ENCODE measurements at places on chromosomes 7 and 10. TPM values are rescaled to one million over a fixed set of nuclear protein-coding genes. Genes with fewer than 3 reads are reported as not detected.

The FAM237B gene
- total RNA-seq: not detected

The NPC1L1 gene
- 0.10 TPM for total RNA-seq

The PSD gene
- 22.5 TPM for total RNA-seq

The ZEB1 gene
- total RNA-seq: 32.3 TPM

The PHYH gene
- 35.6 TPM for total RNA-seq

The RET gene
- total RNA-seq: 3.3 TPM

The CNOT4 gene
- 20.9 TPM for total RNA-seq

The VIPR2 gene
- 0.37 TPM for total RNA-seq

The C7orf33 gene
- not detected for total RNA-seq

DNA sequence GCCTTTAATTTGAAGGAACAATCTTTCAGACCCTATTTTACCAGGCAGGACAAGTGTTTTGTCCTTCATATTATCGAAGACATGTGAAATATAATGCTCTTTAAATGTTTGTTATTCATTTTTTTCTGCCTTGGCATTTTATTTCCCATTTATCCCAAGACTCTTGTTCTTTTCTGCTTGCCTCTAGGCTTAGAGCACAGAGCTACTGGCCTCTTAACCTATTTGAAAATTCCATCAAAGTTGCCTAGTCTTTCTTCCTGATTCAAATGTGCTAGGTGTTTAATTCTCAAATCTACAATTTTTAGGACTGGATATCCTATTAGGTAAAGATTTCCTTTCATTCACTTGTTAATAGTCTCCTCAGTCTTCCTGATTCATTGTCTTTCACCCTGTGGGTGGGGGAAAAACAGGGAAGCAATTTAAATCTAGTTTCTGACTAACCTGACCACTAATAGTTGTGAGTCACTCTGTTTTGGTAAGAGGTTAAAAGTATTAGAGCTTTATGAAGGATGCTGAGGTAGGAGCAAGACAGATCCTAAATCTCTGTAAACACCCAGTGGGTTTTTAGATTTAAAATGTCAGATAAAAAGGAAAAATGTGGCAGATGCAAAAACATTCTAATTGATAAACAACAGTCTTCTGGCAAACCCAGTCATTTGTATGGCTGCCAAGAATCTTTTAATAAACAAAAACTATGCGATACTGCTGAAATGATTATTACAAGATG, 1.5 kb downstream of the LIPK start:
- no peaks in the 10 kb centered on the region for H3K36me3 ChIP-seq
- H3K4me1 ChIP-seq: no peaks in the 10 kb centered on the region
- no peaks in the 10 kb centered on the region for H3K27me3 ChIP-seq
- H3K27ac ChIP-seq: no peak overlapping the region
- DNase-seq: no peak

DNA sequence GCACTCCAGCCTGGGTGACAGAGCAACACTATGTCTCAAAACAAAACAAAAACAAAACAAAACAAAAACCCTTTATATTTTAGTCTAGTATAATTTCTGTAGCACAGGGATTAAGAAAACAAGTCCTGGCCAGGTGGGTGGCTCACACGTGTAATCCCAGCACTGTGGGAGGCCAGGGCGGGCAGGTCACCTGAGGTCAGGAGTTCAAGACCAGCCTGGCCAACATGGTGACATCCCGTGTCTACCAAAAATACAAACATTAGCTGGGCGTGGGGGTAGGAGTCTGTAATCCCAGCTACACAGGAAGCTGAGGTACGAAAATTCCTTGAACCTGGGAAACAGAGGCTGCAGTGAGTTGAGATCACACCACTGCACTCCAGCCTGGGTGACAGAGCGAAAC, 23.2 kb upstream of the ASL start:
- H3K4me3 ChIP-seq: no peak overlapping the region
- H3K36me3 ChIP-seq: no peaks in the 10 kb centered on the region
- H3K27ac ChIP-seq: no peak overlapping the region

GRCh38 chr7:34338961-34339526, 319.0 kb upstream of the NPSR1 start:
- no peak overlapping the region for H3K4me3 ChIP-seq
- no peaks in the 10 kb centered on the region for H3K4me1 ChIP-seq
- H3K36me3 ChIP-seq: no peaks in the 10 kb centered on the region
- no peaks in the 10 kb centered on the region for H3K27me3 ChIP-seq
- no peak for DNase-seq
- no peak overlapping the region for H3K27ac ChIP-seq

- H3K27me3 ChIP-seq: no peaks in the 10 kb centered on the region
- H3K36me3 ChIP-seq: no peaks in the 10 kb centered on the region
- no peaks in the 10 kb centered on the region for H3K4me1 ChIP-seq
Measured at GRCh38 chr10:80122746-80123145, 9.8 kb upstream of the PLAC9 start.

DNA sequence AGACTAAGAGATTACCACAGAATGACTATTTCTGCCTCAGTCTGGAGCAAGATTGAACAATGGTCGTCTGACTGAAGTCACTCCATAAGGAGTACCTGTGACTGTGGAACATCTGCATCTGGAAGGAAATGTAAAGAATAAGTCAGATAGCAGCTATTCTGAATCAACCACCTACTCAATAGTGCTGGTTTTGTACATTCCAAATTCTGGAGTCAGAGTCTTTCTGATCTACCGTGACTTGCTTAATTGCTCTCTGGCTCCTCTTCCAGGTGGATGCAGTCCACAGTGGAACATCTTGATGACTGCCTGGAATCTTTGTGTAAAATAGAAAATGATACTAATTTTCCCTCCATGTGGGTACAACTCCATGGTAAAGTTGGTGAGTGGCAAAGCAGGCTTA, 156.3 kb upstream of the SEMA3C start:
- H3K36me3 ChIP-seq: no peaks in the 10 kb centered on the region
- no peak overlapping the region for H3K4me3 ChIP-seq
- no peaks in the 10 kb centered on the region for H3K27me3 ChIP-seq
- H3K4me1 ChIP-seq: no peaks in the 10 kb centered on the region
- no peak for DNase-seq

- peak overlapping the region; percentile 86 for H3K27ac ChIP-seq
- no peak for DNase-seq
Measured at GRCh38 chr10:11610166-11610825, 1.2 kb downstream of the USP6NL start.

GRCh38 chr7:98797150-98797549, 72.7 kb downstream of the TMEM130 start:
- H3K4me3 ChIP-seq: no peak overlapping the region
- H3K36me3 ChIP-seq: no peaks in the 10 kb centered on the region
- H3K27me3 ChIP-seq: no peaks in the 10 kb centered on the region
- H3K4me1 ChIP-seq: no peaks in the 10 kb centered on the region

GRCh38 chr10:69807122-69807521, 5.4 kb downstream of the COL13A1 start:
- DNase-seq: no peak
- H3K27ac ChIP-seq: no peak overlapping the region
- H3K4me3 ChIP-seq: no peak overlapping the region
- H3K27me3 ChIP-seq: peaks cover 19% of the 10 kb centered on the region
- H3K36me3 ChIP-seq: no peaks in the 10 kb centered on the region

- no peak overlapping the region for H3K4me3 ChIP-seq
- DNase-seq: no peak
- no peaks in the 10 kb centered on the region for H3K4me1 ChIP-seq
- H3K27ac ChIP-seq: no peak overlapping the region
- no peaks in the 10 kb centered on the region for H3K36me3 ChIP-seq
Measured at GRCh38 chr7:14071045-14071444, 81.6 kb upstream of the ETV1 start.

GRCh38 chr10:12221323-12222298, 25.6 kb downstream of the CDC123 start:
- no peaks in the 10 kb centered on the region for H3K4me1 ChIP-seq
- H3K36me3 ChIP-seq: no peaks in the 10 kb centered on the region
- H3K27me3 ChIP-seq: no peaks in the 10 kb centered on the region
- no peak overlapping the region for H3K4me3 ChIP-seq
- DNase-seq: no peak

GRCh38 chr7:143434660-143435059, 8.6 kb upstream of the TAS2R60 start:
- no peak overlapping the region for H3K4me3 ChIP-seq
- peak; percentile 29 for DNase-seq
- H3K27ac ChIP-seq: no peak overlapping the region
- H3K36me3 ChIP-seq: no peaks in the 10 kb centered on the region
- H3K27me3 ChIP-seq: no peaks in the 10 kb centered on the region

DNA sequence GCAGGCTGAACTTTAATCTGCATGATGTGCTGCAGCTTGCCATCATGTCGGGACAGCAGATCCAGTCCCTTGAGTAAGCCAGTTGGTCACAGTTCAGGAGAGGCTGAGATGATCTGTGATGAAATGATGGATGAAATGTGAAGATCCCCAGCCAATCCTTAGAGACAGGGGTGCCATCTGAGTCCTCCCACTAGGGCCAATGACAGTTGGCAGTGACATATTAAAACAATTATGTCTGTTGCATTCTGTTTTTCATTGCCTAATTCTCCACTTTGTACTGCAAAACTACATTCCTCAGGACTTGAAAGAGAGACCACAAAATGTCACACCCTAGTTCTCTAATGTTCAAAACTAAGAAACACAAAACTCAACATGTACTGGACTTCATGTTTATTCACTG, 66.3 kb upstream of the CAV2 start:
- no peaks in the 10 kb centered on the region for H3K27me3 ChIP-seq
- no peaks in the 10 kb centered on the region for H3K36me3 ChIP-seq
- H3K4me3 ChIP-seq: no peak overlapping the region
- peaks cover 4% of the 10 kb centered on the region for H3K4me1 ChIP-seq

DNA sequence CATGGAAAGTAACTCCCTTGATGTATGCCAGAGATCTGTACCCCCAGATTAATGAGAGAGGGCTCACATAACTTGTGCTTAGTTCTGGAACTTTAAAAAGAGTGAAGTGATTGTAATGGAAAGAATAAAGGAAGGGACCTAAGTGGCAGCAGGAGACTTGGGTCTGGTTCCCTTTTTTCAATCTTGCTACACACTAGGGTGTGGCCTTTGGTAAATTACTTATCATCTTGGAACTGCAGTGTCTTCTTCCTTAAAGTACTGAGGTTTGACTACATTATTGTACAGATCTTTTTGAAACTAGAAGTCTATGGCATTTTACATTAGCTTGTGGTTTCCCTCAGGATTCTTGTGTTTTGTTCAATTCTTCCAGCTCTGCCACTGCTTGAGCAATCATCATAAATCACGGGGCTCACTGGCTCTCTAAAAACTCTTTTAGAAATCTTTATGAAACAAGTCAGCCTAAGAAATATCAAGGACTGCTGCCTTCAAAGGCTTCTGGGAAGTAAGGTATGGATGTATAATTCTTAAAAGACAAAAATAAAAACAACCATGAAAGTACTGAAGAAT, 22.5 kb upstream of the CHRM2 start:
- no peaks in the 10 kb centered on the region for H3K36me3 ChIP-seq
- no peak for DNase-seq
- H3K4me1 ChIP-seq: no peaks in the 10 kb centered on the region

DNA sequence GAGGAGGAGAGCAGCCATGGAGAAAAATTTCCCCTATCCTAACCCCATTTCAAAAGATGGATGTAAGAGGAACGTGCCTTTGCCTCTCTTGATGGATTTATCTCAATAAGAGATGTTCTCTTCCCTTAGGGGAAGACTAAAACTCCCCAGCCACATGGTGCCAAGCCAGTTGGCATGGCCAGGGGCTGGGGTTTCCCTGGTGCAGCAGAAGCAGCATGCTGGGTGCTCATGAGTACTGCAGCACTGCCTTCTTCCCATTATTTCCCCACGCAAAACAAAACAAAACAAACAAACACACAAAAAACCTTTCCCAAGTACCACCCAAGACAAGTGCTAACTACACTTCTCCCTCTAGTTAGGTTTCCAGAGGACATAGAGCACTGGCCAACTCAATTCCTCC, 97.2 kb downstream of the DOCK4 start:
- H3K27ac ChIP-seq: no peak overlapping the region
- no peak for DNase-seq

GRCh38 chr10:11678074-11678793, 63.9 kb upstream of the ECHDC3 start:
- no peak for DNase-seq
- H3K4me3 ChIP-seq: no peak overlapping the region
- H3K27me3 ChIP-seq: no peaks in the 10 kb centered on the region
- H3K4me1 ChIP-seq: no peaks in the 10 kb centered on the region
- no peaks in the 10 kb centered on the region for H3K36me3 ChIP-seq
- no peak overlapping the region for H3K27ac ChIP-seq

DNA sequence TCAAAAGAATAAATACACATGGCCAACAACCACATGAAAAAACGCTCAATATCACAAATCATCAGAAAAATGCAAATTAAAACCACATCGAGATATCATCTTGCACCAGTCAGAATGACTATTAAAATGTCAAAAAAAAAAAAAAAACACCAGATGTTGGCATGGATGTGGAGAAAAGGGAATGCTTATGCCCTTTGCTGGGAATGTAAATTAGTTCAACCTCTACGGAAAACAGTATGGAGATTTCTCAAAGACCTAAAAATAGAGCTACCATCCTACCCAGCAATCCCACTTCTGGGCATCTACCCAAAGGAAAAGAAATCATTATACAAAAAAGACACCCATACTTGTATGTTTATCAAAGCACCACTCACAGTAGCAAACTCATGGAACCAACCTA, 45.0 kb upstream of the DIP2C start:
- no peak for DNase-seq
- H3K4me1 ChIP-seq: no peaks in the 10 kb centered on the region
- no peaks in the 10 kb centered on the region for H3K27me3 ChIP-seq

DNA sequence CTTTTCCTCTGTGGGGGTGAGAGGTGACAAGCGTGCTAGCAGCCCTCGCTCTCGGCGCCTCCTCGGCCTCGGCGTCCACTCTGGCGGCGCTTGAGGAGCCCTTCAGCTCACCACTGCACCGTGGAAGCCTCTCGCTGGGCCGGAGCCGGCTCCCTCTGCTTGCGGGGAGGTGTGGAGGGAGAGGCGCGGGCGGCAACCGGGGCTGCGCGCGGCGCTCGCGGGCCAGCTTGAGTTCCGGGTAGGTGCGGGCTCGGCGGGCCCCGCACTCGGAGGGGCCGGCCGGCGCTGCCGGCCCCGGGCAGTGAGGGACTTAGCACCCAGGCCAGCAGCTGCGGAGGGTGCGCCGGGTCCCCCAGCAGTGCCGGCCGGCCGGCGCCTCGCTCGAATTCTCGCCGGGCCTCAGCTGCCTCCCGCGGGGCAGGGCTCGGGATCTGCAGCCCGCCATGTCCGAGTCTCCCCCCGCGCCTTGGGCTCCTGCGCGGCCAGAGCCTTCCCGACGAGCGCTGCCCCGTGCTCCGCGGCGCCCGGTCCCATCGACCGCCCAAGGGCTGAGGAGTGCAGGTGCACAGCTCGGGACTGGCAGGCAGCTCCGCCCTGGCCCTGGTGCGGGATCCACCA, 352.8 kb upstream of the PODXL start:
- H3K27me3 ChIP-seq: no peaks in the 10 kb centered on the region
- H3K4me3 ChIP-seq: peak overlapping the region; percentile 30
- no peak overlapping the region for H3K27ac ChIP-seq

- DNase-seq: no peak
- no peak overlapping the region for H3K27ac ChIP-seq
- H3K27me3 ChIP-seq: no peaks in the 10 kb centered on the region
- no peaks in the 10 kb centered on the region for H3K36me3 ChIP-seq
- no peak overlapping the region for H3K4me3 ChIP-seq
Measured at GRCh38 chr10:131427281-131427680, 115.8 kb upstream of the TCERG1L start.
